AG04449 (cell line): ENCODE measurements at places on chromosomes 3 and 15.

DNA sequence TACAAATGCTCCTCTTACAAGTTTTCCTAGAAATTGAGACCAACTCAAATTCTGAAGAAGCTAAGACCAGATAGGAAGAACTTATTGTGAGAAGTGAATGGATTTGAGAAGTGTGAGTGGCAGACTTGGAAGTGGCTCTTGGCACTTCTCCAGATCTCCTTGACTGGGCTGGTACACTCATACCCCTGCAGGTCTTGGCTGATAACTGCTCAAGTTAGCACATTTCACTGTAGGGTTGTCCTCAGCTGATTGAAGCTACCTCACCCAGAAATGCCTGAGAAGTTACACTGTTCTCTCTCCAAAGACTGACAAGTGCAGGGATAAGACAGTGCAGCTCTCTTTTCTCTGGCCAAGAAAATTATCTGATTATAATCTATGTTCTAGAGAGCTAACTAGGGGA lies 16.5 kb upstream of the CLDN1 start:
- DNase-seq = no peak

- no peak for DNase-seq
Measured at GRCh38 chr3:7484636-7485035, 623.7 kb downstream of the GRM7 start.

DNA sequence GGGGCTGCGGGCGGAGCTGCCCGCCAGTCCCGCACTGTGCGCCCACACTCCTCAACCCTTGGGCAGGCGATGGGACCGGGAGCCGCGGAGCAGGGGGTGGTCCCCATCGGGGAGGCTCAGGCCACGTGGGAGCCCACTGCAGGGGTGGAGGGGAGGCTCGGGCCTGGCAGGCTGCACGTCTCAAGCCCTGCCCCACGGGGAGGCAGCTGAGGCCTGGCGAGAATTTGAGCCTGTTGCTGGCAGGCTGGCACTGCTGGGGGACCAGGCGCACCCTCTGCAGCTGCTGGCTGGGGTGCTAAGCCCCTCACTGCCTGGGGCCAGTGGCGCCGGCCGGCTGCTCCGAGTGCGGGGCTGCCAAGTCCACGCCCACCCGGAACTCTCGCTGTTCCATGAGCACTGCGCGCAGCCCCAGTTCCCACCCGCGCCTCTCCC lies 34.3 kb downstream of the NKIRAS1 start:
- DNase-seq = no peak

DNA sequence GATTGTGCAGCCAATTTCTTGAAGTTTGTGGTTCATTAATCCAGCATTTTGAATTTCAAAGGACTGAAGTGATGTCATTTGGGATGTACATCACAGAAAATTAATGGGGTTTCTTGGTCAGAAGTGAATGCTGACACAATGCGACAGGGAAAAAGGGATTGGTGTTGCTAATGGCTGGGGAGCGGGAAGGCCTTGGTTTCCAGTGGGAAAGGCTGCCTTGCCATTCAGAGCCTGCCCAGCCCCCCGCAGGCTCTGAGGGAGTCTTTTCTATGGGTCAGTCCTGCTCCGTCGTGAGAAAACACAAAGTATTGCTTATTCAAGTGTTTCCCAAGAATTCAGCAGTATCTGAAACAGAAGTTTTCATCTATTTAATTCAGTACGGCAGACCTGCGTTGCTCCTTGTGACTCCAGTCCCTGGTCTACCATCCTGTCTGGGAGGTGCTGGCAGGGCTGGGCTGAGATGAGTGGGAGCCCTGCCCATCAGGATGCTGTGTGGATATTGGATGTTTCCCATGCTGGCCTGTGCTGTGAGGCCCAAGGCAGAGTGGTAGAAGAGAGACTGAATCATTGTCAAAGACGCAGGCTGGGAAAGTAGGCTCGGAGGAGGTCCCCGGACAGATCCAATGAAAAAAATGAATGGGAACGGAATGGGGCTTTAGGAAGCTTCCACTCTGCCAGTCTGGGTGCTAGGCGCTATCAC lies 111.2 kb upstream of the KLHL25 start:
- DNase-seq = no peak

GRCh38 chr3:43194490-43195114 lies 88.7 kb upstream of the POMGNT2 start:
- DNase-seq = no peak

DNA sequence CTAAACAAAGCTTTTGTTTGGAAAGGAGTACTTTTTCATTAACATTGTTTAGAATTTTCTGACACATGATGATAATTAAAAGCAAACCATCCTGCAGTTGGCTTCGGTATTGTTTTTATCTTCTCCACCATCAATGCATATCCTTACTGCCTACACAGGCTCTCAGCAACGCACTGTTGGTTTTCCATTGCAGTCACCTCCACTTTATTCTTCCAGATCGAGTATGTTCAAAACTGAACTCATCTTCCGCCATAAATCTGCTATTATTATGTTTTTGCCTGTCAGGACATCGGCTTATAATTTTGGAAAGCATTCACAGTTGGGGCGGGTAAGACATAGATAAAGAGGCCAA lies 589 bp upstream of the SENP5 start:
- DNase-seq = no peak
